ENCODE measurements at places on chromosomes 1 and 21.

- no peak for DNase-seq
Measured at GRCh38 chr1:224762046-224762445, 145.9 kb downstream of the CNIH3 start.

DNA sequence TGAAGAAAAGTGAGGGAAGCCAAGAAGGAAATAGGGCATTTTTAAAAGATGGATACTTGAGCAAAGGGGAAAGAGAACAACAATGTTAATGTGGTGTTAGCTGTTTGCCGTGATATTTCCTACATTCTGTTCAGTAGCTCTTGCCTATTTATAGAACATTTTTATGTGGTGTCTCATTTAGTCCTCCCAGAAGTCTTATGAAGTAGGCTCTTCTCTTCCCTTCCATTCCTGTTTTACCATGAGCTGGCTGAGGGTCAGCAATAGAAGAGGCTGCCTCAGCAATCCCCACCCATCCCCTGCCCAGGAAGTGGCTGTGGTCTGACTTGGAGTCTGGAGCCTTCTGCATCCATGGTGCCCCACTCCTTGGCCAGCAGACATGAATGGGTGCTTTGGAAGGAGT is 60.1 kb downstream of the KIAA0040 start:
- no peak for DNase-seq

DNA sequence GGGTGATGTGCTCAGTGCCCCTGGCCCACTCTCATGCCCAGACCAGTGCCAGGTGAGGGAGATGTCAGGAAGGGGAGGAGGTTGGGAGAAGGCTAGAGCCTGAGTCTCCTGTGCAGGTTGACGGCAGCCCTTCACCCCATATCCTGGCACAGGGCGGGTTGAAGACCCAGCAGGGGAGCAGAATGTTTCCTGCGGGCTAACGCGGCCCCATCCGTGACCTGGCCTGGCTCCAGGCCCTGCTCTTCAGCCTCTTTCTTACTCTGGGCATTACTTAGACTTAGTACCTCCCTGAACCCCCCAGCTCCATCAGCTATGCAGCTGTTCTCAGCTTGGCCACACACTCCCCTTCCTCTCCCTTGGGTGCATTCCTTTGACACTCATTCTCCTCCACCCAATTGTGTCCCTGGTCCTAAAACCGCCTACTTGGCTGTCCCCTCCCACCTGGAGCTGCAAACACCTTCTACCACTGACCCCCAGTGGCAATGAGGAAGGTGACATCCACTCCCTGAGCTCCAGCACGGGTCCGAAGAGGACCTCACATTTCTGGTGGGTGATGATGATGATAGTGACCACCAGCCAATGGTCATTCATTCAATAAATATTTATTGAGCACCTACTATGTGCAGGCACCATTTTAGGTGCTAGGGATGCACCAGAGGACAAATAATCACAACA is 179.0 kb downstream of the PTPRU start:
- no peak for DNase-seq

GRCh38 chr1:156882543-156882942 is 11.0 kb upstream of the PEAR1 start:
- no peak for DNase-seq

GRCh38 chr1:195580988-195581387 is 1027.3 kb downstream of the KCNT2 start:
- DNase-seq, result no peak

DNA sequence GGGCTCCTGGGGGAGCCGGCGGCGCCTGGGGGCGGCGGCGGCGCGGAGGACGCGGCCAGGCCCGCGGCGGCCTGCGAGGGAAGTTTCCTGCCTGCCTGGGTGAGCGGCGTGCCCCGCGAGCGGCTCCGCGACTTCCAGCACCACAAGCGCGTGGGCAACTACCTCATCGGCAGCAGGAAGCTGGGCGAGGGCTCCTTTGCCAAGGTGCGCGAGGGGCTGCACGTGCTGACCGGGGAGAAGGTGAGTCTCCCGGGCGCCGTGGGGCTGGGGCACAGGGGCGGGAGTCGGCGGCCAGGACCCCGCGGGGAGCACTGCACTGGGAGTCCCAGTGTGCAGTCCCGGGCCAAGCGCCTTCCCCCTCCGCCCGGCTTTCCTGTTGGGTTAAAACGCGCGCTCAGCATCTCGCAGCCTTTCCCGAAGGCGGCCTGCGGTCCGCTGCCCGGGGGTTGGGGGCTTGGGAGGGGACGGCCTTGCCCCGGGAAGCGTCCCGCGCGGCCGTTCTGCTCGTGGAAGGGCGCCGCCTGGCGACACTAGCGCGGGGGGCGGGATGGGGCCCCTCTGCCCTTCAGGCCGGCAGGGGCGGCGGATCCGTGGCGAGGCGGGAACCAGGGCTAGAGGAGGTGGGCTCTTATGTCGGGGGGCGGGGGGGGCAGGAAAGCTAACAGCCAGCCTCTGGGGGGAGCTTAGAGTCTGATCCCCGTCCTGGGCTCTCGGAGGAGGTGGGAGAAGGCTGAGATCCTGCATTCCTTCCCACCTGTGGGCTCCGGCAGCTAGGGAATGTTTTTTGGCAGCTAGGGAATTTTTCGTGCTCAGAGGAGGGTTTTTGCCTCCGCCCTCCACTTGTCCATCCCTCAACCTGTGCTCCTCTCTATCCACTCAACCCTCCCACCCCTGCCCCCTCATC is 1.1 kb downstream of the HUNK start:
- DNase-seq, result no peak

DNA sequence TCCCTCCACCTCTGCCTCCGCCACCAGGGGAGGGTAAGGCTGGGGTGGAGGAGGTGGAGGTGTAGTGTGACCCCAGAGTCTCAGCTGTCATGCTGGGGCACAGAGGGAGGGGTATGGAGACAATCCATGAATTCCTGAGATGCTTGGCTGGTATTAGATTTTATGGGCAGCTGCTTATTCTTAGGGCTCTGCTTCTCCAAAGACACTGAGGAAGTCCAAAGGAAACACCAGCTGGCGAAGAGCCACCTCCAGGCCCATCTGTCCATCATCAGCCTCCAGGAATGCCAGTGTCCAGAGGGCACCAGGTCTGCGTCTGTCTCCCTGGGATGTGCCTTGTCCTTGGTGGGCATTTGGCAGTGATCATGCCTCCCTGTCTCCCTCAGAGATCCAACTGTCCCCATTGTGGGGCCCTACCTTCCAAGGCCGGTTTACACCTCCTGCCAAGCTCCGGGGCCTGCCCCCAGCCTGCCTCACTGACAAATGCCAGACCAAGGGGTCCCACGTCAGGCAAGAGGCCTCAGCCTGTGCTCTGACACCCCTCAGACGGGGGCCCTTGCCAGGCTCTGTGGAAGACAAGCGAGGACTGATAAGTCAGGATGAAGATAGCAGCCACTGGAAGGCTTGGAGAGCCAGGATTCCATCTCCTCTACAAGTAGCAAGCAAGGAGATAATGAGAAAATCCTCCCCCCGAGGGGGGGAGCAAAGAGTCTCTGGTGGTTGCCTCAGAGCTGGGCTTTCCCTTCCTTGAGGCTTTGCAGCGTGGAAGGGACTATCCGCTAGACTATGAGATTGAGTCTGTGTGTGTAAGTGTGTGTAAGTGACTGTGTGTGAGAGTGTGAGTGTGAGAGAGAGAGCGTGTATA is 1.6 kb downstream of the TNNI1 start:
- no peak for DNase-seq

GRCh38 chr1:231192620-231193163 is 30.8 kb downstream of the TRIM67 start:
- DNase-seq, result no peak

DNA sequence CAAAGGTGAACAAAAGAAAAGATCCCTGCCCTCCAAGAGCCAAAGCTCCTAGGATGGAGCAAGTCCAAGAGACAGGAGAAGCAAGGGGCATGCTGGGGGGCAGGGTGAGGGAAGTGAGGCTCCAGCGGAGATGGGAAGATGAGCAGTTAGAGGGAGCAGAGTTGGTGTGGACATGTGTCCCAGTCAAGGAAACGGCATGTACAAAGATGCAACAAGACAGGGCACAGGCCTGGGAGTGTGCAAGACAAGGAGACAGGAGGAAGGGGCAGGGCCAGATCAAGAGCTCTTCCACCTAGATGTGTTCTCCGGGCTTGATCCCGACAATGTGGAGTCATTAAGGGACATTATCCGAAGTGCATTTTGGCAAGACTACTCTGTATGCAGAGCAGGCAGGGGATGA is 82.1 kb downstream of the CAPZB start:
- DNase-seq, result no peak

- DNase-seq, result no peak
Measured at GRCh38 chr1:118250232-118250631, 65.2 kb upstream of the SPAG17 start.

DNA sequence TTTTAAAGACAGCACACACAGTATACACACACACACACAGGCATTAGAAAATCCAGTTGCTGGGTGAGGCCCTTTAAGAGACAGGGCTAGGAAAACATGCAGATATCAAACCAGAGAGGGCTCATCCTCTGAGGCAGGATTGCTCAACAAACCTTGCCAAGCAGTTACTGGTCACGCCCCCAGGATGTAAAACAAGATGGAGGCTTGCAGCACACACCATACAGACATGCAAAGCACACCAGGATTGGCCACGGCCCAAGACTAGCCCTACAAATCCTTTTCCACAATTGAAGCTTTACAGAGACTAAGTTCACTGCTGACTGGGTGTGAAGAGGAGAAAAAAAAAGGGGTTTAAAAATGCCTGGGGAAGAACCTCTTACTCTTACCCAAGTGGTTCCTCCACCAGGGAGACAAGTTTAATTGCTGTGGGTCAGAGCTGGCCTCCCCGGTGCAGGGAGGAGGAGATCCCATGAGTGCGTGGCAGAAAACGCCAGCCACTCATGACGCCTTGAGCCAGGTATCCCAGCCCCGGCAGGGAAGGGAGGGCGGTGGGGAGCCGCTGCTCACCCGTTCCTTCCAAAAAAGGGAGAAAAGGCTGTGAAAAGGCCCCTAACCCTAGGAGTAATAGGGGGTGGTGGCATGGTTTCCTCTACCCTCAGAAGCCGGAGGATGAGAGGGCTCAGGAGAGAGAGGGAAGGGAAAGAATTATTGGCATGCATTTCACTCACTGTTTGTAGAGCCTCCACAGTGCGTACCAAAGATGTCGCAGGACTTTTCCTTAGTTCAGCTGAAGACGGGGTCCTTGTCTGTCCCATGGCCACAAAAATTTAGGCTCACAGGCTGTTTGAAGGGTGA is 594.6 kb upstream of the ZP4 start:
- DNase-seq, result no peak

DNA sequence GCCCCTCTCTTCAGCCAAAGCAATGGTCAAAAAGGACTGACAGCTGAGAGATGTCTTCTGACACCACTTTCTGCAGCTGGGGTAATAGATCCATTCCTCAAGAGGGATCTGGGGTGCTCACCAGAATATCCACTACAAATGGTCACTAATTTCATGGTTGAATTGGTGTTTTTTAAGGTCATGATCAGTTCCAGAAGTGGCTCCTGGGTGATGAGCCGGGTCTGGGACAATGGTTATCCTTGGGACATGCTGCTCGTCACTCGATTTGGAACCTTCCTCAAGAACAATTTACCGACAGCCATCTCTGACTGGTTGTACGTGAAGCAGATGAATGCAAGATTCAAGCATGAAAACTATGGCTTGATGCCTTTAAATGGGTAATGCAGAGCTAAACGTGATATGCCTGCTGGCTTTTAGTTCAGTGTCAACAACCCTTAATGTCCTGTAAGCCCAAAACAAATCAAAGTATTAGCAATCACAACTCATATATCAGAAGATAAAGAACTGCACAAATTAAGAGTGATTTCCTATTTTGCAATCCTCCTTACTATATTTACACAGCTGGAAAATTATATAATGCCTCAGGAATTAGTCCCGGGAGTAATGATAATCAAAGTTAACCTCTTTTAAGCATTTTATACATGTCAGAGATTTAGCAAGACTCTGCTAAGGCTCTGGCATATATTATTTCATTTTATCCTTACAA is 20.1 kb downstream of the FMO3 start:
- no peak for DNase-seq

GRCh38 chr1:244276646-244277045 is 175.1 kb downstream of the ADSS2 start:
- no peak for DNase-seq

- DNase-seq, result no peak
Measured at GRCh38 chr1:10686404-10687040, 109.9 kb downstream of the CASZ1 start.

DNA sequence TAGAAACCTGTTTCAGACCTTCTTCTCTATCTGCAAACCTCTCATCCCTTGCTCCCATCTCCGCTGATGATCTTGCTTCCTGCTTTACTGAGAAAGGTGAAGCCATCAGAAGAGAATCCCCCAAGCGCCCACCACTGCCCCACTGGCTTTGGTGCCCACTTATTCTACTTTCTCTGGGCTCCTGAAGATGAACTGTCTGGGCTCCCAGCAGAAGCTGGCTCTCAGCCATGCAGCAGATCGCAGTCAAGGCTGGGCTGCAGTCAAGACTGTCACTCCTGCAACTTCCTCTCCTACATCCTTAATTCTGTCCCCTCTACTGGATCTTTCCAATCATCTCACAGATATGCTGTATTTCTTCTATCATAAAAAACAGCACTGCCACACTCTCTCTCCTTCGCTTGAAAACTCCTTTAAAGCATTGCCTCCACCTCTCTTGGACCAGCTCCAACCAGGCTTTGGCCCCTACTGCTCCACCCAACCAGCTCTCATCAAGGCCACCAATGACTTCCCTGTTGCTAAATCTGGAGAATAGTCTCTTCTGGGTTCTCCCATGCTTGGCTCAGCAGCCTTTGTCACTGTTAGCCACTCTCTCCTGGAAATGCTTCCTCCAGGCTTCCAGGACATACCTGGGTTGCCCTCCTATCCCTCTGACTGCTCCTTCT is 25.8 kb downstream of the TRIM62 start:
- no peak for DNase-seq

DNA sequence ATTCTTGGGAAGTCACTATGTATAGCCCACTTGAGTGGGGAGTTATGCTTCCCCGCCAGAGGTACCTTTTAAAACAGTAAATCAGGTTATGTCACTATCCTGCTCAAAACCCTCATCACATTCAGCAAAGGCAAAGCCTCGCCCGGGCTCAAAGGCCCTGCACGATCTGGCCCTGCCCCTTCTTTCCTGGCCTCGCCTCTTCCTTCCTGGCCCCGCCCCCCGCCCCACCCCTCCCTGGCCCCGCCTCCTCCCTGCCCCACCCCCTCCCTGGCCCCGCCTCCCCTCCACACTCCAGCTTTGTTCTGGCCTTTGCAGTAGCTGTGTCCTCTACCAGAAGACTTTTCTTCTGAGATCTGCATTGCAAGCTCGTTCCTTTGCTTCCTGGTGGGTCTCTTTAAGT is 6.6 kb downstream of the LDLRAD2 start:
- no peak for DNase-seq

GRCh38 chr1:201845331-201846083 is 16.6 kb downstream of the IPO9 start:
- DNase-seq, result no peak

GRCh38 chr1:115655306-115655663 is 13.5 kb downstream of the VANGL1 start:
- no peak for DNase-seq

DNA sequence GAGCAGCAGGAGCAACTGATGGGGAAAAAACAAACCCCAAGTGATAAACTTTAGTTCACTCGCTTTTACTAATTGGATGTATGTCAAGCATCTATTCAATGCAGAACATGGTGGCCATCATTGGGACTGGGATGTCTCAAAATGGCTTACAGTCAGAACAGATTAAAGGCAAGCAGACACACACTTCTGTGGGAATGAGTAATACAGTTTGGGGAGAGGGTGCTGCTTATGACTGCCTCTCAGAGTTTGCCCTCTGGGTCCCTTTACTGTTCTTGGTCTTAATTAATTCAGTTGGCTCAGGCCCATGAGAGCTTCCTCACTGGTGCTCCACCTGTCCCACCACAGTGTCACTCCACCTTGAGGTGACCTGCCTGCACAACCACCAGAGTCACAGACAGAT is 119.5 kb downstream of the TBX19 start:
- no peak for DNase-seq

GRCh38 chr1:201531551-201532425 is 7.1 kb upstream of the NAV1 start:
- no peak for DNase-seq

GRCh38 chr1:197677752-197678295 is 97.5 kb downstream of the DENND1B start:
- no peak for DNase-seq

Measured in GM04504 (cell line).